Keratinocyte (primary cell): ENCODE measurements at places on chromosomes 3 and 15.

DNA sequence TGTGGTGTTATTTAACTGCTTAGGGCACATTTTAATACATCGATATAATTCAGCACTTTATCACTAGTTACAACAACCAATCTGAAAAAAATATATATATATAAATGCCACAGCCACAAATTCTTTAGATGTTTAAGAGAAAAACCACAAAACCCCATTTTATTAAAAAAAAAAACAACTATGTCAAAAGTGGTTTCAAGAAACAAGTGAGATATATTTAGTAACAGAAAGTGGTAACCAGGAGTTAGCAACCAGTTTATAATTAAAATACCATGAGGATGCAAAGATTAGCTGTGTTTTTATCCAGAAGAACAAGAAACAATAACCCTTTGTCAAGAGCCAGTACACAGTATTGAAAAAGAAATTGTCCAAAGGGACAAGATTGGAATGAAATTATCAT, 14.8 kb upstream of the DIPK2A start:
- no peak for DNase-seq

GRCh38 chr15:94258246-94258645, 26.9 kb downstream of the MCTP2 start:
- DNase-seq, result no peak

GRCh38 chr3:94927175-94927574, 864.3 kb downstream of the NSUN3 start:
- no peak for DNase-seq

- DNase-seq, result no peak
Measured at GRCh38 chr15:52749258-52749657, 40.9 kb downstream of the ONECUT1 start.

DNA sequence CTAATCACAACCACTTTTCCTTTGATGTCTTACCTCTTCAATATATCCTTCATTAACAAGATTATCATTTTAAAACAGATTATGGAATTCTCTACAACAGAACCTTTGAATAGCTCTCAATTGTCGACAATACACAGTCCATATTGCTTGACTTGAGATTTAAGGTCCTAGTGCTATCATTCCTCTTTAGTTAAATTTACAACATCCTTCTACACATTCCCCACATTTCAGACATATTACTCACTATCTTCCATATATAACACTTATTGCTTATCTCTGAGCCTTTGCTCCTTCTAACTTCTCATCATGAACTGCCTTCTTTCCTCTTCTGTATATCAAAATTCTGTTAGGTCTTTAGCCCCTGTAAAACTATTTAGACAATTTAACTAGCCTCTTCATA, 247.0 kb downstream of the STXBP5L start:
- no peak for DNase-seq

GRCh38 chr3:153749070-153749610, 372.1 kb upstream of the ARHGEF26 start:
- DNase-seq, result no peak

GRCh38 chr3:136836511-136837156, 17.7 kb downstream of the SLC35G2 start:
- no peak for DNase-seq

- no peak for DNase-seq
Measured at GRCh38 chr3:117743993-117744392, 1034.4 kb downstream of the TUSC7 start.

DNA sequence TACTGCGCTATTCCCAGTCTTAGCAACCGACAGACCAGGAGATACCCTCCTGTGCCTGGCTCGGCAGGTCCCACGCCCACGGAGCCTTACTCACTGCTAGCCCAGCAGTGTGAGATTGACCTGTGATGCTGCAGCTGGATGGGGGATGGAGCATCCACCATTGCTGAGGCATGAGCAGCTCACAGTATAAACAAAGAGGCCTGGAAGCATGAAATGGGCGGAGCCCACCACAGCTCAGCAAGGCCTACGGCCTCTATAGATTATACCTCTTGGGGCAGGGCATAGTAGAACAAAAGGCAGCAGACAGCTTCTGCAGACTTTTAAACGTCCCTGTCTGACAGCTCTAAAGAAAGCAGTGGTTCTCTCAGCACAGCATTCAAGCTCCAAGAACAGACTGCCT, 160.3 kb downstream of the ANXA2 start:
- DNase-seq, result no peak

DNA sequence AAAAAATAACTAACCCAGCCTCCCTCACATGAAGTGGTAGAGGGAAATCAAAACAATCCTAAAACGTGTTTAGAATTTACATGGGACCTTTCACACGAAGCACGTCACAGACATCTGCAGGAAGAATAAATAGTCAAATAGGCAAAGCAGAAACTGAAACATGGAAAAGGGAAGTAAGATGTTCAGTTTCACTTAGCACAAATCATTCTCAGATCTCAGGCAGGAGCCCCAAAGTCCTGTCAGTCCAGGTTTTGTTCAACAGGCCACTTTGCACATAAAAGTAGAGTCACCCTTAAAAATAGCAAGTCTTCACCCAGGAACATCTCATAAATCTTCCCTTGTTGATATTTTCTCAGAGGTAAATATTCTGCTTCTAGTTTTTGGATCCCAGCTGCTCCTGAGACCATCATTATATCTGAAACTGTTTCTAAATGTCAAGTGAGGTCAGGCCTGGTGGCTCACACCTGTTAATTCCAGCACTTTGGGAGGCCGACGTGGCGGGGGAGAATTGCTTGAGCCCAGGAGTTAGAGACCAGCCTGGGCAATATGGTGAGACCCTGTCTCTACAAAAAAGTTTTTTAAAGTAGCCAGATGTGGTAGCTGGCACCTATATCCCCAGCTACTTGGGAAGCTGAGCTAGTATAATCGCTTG, 1.9 kb downstream of the RUBCN start:
- DNase-seq, result no peak

- DNase-seq, result no peak
Measured at GRCh38 chr3:17905996-17906395, 163.6 kb upstream of the TBC1D5 start.

DNA sequence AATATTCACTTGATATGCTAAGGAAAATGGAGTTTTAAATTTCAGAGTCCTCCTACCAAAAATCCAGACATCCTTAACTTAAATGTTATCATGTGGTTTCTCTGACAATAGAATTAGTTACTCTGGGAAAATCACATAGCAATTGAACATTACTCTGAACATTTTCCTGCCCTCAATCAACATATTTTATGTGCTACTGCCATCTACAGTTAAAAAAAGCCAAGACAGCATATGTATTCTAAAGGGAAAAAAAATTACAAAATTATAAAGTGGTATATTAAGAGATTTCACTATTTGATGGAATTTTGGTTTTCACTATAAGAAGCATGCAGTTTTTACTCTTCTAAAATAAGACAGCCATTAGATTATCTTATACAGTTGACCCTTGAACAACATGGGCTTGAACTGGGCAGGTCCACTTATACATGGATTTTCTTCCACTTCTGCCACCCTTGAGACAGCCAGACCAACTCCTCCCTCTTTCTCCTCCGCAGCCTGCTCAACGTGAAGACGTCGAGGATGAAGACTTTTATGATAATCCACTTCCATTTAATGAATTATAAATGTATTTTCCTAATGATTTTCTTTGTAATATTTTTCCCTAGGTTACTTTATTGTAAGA, 122.3 kb downstream of the ATP1B3 start:
- no peak for DNase-seq

DNA sequence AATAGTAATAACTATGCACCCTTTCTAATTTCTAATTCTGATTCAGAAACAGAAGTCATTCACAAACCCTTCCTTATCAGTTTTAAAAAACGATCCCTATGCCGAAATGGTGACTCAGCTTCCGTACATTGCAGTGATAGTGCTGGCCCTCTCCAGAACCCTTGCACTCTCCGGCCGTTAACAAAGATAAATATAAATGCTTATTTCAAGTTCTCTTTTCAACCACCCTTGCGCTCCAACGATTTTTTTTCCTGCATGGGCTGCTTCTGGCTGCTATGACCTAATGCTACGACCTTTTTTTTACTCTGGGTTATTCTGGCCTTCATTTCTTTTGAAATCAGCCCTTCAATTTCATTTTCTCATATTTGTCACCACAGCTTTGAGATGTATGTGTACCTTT, 646.2 kb downstream of the NTRK3 start:
- no peak for DNase-seq

GRCh38 chr3:188468196-188468595, 314.2 kb downstream of the LPP start:
- DNase-seq, result no peak

GRCh38 chr3:133607816-133608215, 34.3 kb downstream of the CDV3 start:
- DNase-seq, result no peak

GRCh38 chr3:129618186-129618820, 11.8 kb upstream of the PLXND1 start:
- DNase-seq, result no peak

DNA sequence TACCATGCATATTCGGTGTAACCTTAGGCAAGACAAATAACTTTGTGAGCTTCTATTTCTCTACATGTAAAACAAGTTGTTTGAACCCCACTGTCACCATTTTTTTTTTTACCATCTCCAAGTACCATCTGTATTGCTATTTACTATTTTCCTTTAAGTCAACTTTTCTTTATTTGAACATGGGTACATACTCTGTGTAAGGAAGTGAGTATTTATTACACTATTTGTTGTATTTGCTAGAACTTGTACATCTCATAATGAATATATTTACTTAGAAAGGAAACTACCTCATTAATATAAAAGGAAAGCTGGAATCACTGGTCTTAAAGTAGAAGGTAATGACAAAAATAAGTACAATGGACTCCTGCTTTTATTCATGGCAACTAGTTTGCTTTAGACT, 69.9 kb downstream of the WNT5A start:
- no peak for DNase-seq

DNA sequence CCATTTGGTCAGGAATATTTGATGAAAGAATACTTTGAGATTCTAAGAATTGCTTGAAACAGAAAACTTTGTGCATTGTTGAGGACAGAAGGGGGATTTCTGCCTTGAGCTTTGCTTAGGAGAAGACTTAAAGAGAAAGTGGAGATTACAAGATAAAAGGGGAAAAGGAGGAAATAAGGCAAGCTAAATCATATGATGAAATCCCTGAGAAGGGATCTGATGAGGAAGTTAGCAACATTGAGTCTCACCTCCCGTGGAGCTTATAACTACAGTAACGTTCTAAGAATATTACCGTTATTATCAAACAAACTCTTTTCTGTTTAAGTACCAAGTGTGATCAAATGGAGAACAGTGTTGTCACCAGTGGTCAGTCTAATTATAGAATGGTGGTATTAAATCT, 414.7 kb upstream of the NAALADL2 start:
- no peak for DNase-seq
